Stimulated activated CD4-positive, alpha-beta T cell treated with anti-CD3 and anti-CD28 coated beads, Interleukin-4, amount 100 ng/mL, for 4 hours (primary cell): ENCODE measurements at places on chromosomes 5 and 9.
A peak's percentile ranks its signal among the peaks of the same experiment; 100 is the strongest.

DNA sequence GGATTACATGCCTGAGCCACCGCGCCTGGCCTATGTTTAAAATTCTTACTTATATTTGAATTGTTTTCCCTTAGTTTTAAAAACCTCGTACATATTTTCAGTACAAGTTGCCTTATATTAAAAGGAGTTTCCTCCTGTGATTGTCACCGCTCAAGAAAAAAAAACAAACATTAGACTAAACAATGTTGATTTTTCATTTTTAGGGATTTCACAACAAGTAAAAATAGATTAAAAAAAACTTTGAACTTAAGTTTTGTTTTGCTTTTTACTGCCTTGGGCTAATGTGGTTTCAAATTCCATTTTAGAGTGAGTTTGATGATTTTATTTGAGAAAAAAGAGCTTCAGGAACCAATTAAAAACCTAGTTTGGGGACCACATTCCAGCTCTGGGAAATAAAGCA is 1196.6 kb upstream of the CDH18 start:
- DNase-seq = no peak

DNA sequence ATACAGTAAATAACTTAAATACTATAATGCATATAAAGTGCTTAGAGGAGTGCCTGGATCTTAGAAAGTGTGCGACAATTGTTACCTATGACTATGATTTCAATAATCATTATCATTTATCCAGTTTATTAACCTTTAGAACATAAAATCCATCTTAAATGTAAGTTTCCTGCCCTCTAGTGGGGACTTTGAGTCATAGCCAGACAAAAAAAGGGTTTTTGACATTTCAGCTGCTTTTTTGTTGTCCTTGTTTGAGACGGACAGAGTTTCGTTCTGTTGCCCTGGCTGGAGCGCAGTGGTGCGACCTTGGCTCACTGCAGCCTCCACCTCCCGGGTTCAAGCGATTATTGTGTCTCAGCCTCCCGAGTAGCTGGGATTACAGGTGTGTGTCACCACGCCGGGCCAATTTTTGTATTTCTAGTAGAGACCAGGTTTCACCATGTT is 9.7 kb upstream of the C9orf152 start:
- no peak for DNase-seq

GRCh38 chr5:41418220-41419031 is 92.0 kb downstream of the PLCXD3 start:
- no peak for DNase-seq

- DNase-seq = peak; percentile 41
Observed at GRCh38 chr9:135926402-135927194, 19.3 kb upstream of the CAMSAP1 start.

GRCh38 chr5:160036884-160037283 is 27.9 kb downstream of the TTC1 start:
- DNase-seq = no peak

GRCh38 chr9:97188545-97188944 is 118.9 kb upstream of the CCDC180 start:
- DNase-seq = no peak

- no peak for DNase-seq
Observed at GRCh38 chr5:142086679-142087078, 21.9 kb upstream of the NDFIP1 start.

- no peak for DNase-seq
Observed at GRCh38 chr9:3244963-3245653, 280.7 kb downstream of the RFX3 start.

- no peak for DNase-seq
Observed at GRCh38 chr5:128695791-128696530, 157.9 kb upstream of the FBN2 start.

DNA sequence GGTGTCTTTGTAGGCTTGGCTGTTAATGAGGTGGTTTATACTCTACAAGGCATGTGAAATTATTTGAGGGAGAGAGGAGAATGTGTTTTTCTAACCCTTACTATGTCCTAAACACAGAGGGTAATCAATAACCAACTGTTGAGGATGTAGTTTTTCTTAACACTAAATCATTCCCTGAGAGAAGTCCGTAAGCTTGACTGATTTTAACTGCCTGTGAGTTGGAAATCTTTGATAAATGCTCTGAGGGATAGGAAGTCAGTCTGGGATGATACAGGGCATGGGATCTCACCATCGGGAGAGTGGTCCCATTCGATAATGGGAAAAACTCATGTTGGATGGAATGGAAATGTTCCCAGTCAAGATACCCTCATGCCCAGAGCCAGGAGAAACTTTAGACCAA is 249.6 kb downstream of the PDZD2 start:
- DNase-seq = no peak

GRCh38 chr9:136302527-136302926 is 1.4 kb downstream of the CCDC187 start:
- DNase-seq = no peak

GRCh38 chr5:100574716-100575115 is 39.5 kb downstream of the FAM174A start:
- DNase-seq = no peak

DNA sequence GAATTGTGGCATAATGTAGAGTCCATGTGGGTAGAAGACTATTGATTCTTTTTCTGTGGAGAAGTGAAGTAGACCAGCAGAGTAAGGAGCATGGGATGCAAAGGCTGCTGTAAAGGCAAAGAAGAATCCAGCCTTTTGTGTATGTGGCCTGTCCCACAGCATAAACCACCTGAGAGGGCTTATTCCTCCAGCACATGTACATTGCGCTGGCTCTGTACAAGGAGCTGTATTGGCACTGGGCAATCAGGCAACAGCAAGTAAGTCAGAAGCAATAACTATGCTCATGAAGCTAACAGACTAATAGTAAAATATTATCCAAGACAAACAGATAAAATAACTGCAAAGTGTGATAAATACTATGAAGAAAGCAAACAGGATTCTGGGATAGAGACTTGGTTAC is 86.2 kb downstream of the LURAP1L start:
- DNase-seq = no peak

- DNase-seq = peak; percentile 39
Observed at GRCh38 chr5:129767927-129768380, 20.1 kb downstream of the MINAR2 start.

- no peak for DNase-seq
Observed at GRCh38 chr5:52758014-52758413, 29.7 kb upstream of the ITGA1 start.

- DNase-seq = no peak
Observed at GRCh38 chr5:155631116-155631515, 617.6 kb downstream of the KIF4B start.

GRCh38 chr9:15180124-15180523 is 126.9 kb downstream of the TTC39B start:
- DNase-seq = no peak

- no peak for DNase-seq
Observed at GRCh38 chr5:102807878-102808502, 52.9 kb downstream of the PAM start.

DNA sequence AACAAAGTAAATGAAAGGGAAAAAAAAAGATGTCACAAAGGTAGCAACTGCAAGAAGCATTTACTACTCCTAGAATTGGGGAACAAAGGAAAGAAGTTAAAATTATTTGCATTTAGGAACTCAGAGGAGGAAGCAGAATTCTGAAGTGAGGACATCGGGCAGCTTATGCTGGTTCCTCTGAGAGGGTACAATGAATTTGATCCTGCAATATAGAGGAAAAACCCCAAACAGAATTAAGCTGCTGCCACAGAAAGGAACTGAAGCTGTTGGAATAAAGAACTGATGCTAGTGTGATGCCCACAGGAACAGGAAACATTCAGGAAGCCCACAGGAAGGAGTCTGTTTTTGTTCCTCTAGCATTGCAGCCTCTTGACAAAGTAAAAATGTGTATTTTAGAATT is 22.3 kb upstream of the TBCA start:
- DNase-seq = no peak

DNA sequence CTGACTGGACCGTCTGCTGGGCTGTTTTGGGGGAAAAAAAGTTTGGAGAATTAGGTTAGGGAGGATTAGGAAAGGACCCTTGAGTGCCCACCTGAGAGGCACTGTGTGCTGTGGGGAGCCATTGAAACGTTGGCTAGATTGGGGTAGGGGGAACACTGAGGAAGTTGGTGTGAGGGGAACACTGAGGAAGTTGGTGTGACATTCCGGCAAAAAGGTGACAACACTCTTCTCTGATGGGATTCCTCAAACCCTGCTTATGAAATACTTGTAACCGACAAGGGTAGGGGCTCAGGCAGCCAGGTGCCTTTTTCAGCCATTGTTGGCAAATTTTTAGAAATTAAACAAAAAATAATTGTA is 1.0 kb downstream of the CYSTM1 start:
- DNase-seq = no peak

GRCh38 chr9:97039514-97039860 is 545 bp upstream of the CTSV start:
- no peak for DNase-seq

- no peak for DNase-seq
Observed at GRCh38 chr5:82901281-82901888, 175.8 kb downstream of the TMEM167A start.

DNA sequence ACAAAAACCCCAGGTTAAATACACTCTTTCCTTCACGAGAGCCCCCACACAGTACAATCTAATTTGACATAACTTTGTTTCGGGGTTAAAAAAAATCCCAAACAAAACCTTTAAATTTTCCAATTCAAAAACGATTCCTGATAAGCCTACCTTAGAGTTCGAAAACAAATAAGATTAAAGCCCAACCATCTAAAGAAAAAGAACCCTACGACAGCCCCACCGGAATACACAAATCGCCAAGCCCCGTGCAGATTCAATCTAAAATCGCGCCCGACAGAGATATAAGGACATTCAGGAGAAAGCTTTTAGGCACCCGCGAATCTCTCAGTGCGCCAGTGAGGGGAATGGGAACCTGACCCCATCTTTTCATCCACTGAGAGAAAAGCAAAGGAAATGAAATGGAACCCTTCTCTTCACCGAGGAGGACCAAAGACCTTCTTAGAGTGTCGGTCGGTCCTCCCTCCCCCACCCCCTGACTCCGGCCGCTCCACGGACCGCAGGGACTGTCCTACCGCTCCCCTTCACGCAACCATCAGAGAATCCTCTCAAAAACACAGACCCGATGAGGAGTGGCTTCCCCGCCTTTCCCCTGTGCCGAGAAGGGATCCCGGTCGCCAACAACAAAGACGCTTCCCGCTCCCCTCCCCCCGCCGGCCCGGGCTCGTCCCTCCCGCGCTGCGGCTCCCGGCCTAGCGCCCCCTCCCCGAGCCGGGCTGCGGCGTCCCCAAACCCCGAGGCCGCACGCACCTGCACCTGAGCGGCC is 925 bp downstream of the ABHD17B start:
- DNase-seq = peak; percentile 37

- no peak for DNase-seq
Observed at GRCh38 chr5:167348251-167348926, 943.1 kb upstream of the WWC1 start.
